ENCODE measurements at places on chromosomes 6 and 20. TPM values are rescaled to one million over a fixed set of nuclear protein-coding genes. Genes with fewer than 3 reads are reported as not detected.

The UNC5CL gene
- total RNA-seq = 0.76 TPM

The RREB1 gene
- total RNA-seq = 10.8 TPM

The HLA-DOB gene
- 0.13 TPM for total RNA-seq

The RHAG gene
- not detected for total RNA-seq

The TREML1 gene
- not detected for total RNA-seq

The MC3R gene
- not detected for total RNA-seq

The TMEM14A gene
- 40.0 TPM for total RNA-seq

The ME1 gene
- total RNA-seq = 38.4 TPM

The ATP9A gene
- total RNA-seq = 12.2 TPM

The PTCRA gene
- total RNA-seq = not detected

The CFB gene
- 1.7 TPM for total RNA-seq

The CST1 gene
- total RNA-seq = 0.98 TPM

The HLA-DOA gene
- total RNA-seq = not detected

The SLC17A5 gene
- total RNA-seq = 12.9 TPM

The SIRPB1 gene
- total RNA-seq = 0.43 TPM

The MTFR2 gene
- total RNA-seq = 12.0 TPM

The TMEM74B gene
- total RNA-seq = 3.9 TPM

The LZTS3 gene
- 4.7 TPM for total RNA-seq

The DLK2 gene
- total RNA-seq = 8.1 TPM

The TRIM40 gene
- not detected for total RNA-seq

The SLC17A3 gene
- 1.1 TPM for total RNA-seq

The BAG2 gene
- total RNA-seq = 7.6 TPM

The RCAN2 gene
- not detected for total RNA-seq

The CLPSL2 gene
- total RNA-seq = 0.99 TPM

The TCP11 gene
- total RNA-seq = not detected

The BTNL2 gene
- total RNA-seq = not detected

The RAB44 gene
- 0.05 TPM for total RNA-seq

The TSHZ2 gene
- not detected for total RNA-seq

The LAMP5 gene
- not detected for total RNA-seq

The HUS1B gene
- 0.27 TPM for total RNA-seq

The SOX18 gene
- 2.7 TPM for total RNA-seq

The TIAM2 gene
- 6.1 TPM for total RNA-seq

The PDYN gene
- total RNA-seq = not detected

The GPSM3 gene
- 0.47 TPM for total RNA-seq

The RSPO4 gene
- not detected for total RNA-seq

The SAMD10 gene
- not detected for total RNA-seq

The GTSF1L gene
- total RNA-seq = not detected

The TREM1 gene
- 0.25 TPM for total RNA-seq

The HLA-DQA1 gene
- total RNA-seq = not detected

The PAX1 gene
- not detected for total RNA-seq

The SLC12A5 gene
- 11.1 TPM for total RNA-seq

The MOXD1 gene
- 2.7 TPM for total RNA-seq

The HCK gene
- 0.13 TPM for total RNA-seq

The MAPK13 gene
- 0.45 TPM for total RNA-seq

The CRISP2 gene
- not detected for total RNA-seq

The ZNF334 gene
- total RNA-seq = not detected

The COL9A1 gene
- not detected for total RNA-seq

The FAM50B gene
- 6.0 TPM for total RNA-seq

The LY6G5C gene
- 1.3 TPM for total RNA-seq

The C20orf141 gene
- total RNA-seq = 0.29 TPM

The FAXC gene
- total RNA-seq = 7.3 TPM

The NKX2-2 gene
- not detected for total RNA-seq

The SPTLC3 gene
- 0.01 TPM for total RNA-seq

All from A549 treated with Hydrocortisone at 1 μM for 4 hours (cell line).